Stimulated activated CD8-positive, alpha-beta memory T cell treated with anti-CD3 and anti-CD28 coated beads, Interleukin-12 subunit alpha, Interleukin-12 subunit beta, amount 100 ng/mL, for 4 hours (primary cell): ENCODE measurements at places on chromosomes 12 and 14.

GRCh38 chr12:13945236-13945635 lies 36.2 kb downstream of the GRIN2B start:
- no peak for DNase-seq

DNA sequence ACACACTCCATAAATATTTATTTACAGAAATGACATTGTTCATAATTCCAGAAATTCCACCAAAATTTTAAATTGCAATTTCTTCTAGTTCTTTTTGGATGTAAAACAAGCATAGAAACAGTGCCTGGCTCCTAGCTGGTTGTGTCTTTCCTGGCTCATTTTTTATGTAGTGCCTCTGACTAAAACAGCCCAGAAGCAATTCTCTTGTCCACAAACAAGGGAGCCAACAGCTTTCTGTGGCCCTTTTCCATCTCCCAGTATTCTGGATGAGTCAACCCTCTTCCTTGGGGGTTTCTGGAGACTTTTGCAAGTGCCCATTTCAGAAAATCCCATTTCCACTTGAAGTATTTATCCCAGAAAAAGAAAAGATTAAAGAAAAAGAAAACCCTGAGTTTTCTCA lies 141.4 kb downstream of the PHLDA1 start:
- DNase-seq, result no peak

GRCh38 chr14:85415015-85415712 lies 114.8 kb upstream of the FLRT2 start:
- no peak for DNase-seq

- DNase-seq, result no peak
Observed at GRCh38 chr14:90384543-90384911, 12.3 kb upstream of the CALM1 start.

DNA sequence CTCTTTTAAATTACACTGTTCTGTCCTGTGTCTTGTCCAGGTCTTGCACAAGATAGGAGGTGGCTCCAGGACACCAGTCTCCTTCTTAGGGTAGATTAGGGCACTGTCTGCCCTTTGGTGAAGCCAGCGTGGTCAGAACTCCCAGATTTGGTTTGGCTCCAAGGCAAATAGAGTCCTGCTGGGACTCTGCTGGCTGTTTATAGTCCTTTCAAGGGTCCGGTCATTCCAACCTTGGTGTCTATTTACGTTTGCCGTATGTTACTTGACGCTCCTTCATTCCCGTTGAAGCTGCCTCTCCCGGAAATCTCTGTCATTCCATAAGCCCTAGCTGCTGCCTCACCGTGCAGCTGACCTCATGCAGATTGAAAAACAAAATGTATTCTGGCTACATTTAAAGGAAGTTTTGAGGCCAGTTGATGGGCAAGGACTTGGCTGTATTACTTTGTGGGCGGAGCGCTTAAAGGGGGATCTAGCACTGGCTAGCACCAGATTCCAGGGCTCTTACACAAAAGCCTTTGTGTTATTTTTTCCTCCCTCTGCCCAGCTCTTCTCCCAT lies 180.6 kb downstream of the AKAP6 start:
- DNase-seq, result no peak

DNA sequence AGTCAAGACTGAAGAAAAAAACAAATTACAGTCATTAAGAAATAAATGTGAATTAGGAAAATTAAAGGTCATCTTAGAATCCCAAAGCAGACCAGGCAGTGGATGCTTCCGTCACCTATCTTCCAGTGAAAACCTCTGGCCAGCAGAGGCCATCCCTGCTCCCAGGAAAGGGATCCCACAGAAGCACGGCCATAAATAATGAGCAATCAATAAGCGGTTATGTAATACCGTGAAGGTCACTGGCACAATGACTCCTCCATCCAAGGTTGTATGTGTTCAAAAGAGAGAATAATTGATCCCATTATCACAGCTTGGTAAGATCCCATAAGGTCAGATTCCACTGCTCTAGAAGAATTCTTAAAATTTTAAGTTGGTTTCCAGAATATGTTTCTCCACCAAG lies 85.7 kb downstream of the PPP2R5E start:
- DNase-seq, result no peak

DNA sequence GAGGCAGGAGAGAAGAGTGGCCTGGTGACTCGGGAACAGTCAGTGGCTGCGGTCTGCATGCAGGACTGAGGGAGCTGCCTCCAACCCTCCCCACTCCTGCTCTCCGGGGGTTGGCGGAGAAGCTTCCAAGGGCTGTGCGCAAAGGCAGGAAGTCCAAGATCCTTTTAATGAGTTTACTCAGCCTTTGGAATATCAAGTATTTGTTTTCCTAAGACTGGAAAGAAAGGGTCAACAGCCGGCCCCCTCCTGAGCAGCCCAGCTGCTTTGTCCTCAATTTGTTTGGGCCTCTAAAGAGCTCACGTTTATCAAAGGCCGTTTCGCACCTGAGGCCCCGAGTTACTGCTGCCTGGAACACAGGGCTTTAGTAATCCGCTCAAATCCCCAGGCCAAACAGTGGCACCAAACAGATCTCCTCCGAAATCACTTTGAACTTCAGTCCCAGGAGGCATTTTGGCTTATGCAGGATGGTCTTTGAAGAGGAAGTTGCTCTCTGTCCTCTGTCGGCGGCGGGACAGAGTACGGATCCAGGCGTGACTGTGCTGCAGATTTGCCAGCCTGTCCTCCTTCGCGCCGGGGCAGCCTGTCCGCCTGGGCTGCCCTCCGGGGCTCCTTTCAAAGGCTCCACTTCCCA lies 117.2 kb upstream of the FZD10 start:
- DNase-seq, result no peak

- DNase-seq, result no peak
Observed at GRCh38 chr12:120817559-120818330, 86.4 kb downstream of the SPPL3 start.

DNA sequence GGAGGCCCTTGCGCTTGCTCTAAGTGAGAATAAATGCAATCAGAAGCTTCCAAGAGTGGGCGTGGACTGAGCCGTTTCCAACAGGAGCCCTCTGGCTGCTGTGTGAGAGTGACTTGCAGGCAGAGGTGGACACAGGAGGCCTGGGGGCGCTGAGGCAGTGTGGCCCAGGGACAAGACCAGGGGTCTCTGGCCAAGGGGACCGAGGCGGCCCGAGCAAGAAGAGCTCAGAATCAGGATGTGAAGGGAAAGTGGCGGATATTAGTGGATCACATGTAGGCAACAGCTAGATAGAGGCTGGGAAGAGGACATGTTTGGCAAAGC lies 8.6 kb downstream of the RIMBP2 start:
- no peak for DNase-seq

DNA sequence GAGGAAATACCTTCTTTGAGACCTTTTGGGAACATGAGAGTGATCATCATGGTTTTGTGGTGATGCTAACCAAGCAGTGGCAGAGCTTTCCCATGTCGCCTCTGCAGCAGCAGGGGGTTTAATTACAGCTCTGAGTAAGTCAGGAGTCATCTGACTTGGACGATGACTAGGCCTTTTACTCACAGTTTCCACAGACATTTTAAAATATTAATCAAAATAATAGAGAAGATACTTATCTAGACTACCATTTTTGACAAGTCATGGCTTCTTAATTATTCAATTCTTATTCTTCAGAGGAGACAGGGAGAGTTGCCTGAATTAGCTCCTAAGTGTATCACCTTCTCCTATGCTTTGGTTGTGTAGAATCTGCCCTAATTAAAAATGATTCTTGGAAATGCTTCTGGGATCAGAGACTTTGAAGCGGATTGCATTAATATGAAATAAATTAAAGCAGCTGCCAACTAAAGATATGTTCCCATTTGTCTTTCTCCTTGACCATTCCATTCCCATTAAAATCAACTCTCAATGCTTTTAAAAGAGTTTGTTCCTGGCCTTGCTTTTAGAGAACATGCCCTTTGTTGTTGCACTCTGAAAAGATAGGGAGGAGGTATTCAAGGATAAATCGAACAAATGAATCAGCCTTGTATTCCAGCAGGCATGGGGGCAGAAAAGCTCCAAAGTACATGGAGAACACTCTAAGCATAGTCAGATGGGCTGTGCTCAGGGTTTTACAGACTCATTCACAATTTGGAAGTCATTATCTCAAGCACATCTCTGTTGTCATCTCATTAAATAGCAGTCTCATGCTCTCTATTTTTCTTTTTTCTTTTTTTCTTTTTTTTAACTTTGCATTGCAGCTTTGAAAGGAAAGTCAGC lies 7.7 kb upstream of the IFNG-AS1 start:
- DNase-seq, result no peak

DNA sequence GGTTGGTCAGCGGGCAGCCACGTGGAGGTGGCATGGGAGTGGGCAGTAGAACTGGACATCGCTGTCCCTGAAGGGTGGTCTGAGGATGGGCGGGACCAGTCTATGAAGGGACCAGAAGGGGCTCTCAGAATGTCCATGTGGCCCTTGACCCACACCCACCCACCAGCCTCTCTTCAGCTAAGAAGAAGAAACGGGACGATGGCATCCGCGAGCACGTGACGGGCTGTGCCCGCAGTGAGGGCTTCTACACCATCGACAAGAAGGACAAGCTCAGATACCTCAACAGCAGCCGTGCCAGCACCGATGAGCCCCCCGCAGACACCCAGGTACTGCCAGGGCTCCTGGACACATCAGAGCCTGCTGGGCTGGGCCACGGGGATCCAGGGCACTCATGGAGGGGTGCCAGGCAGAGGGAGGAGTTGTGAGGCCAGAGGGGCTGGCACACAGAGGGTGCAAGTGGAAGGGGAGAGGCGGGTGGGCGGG lies 21.3 kb downstream of the SETD1B start:
- DNase-seq, result no peak

GRCh38 chr12:49288412-49288853 lies 6.5 kb upstream of the PRPH start:
- DNase-seq, result peak; percentile 36

DNA sequence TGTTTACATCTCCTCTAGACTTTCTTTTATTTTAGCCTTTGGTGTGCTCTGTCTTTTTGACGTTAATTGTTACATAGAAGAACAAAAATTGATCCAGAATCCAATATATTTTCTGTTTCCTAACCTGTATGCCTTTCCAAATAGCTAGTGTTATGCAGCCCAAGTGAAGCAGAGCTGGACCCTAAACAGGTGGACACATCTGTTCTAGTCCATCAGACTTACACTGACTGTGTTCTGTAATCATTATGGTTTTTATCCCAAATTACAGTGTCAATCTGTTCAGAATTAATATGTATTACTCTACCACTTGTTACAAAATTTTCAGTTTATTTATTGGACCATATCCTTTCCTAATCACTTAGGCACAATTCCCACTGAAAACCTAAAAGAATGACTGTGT lies 176.8 kb upstream of the FOXG1 start:
- DNase-seq, result no peak

GRCh38 chr12:81533054-81533453 lies 226.1 kb downstream of the PPFIA2 start:
- no peak for DNase-seq

DNA sequence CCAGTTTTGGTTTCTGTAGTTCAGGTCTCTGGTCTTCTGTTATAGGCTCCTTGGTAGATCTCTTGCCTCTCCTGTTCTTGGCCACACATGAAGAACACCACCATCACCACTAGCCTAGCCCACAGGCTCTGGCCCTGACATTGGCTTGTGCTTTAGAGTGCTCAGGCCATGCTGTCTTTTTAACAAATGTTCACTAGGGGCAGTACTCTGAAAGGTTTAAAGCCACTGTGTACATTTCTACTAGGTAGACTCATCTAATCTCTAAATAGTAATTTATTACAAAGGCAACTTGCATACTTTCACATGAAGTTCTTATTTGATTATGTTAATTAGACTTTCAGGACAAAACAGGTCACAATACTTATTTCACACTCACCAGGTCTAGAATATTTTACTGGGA lies 38.3 kb downstream of the PDE6H start:
- DNase-seq, result no peak

- DNase-seq, result no peak
Observed at GRCh38 chr14:72901361-72901760, 7.5 kb upstream of the DPF3 start.

GRCh38 chr12:41074473-41074769 lies 113.7 kb upstream of the PDZRN4 start:
- DNase-seq, result no peak

DNA sequence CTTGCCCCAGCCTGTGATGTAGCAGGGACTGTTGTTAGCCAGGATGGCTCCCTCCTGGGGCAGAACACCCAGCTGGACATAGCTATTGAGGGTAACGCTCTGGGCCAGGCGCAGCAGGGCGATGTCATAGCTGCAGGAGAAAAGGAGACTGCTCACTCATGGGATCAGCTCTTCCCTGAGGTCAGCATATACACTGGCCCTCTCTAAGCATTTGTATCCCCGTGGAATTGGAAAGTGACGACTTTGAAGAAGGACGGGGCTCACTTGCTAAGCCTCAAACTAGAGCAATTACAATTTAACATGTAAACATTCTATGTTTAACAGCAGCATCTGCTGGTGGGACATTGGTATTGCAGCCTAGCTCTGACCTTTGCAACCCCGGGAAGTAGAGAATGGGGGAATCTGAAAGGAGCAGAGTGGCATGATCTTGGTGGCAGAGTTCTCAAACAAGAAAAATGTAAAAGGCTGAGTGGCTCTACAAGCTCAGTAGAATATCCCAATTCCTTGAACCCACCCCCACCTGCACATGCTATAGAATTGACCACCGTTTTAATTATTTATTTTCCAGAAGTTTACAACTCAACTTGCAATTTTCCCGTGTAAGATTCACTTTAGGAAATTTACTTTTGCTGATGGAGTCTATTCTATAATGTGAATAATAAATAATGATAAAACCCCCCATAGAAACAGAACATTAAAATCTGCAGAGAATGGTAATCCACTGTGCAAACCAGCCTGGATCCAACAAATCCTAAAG lies 5.0 kb downstream of the CELA1 start:
- DNase-seq, result peak; percentile 43

DNA sequence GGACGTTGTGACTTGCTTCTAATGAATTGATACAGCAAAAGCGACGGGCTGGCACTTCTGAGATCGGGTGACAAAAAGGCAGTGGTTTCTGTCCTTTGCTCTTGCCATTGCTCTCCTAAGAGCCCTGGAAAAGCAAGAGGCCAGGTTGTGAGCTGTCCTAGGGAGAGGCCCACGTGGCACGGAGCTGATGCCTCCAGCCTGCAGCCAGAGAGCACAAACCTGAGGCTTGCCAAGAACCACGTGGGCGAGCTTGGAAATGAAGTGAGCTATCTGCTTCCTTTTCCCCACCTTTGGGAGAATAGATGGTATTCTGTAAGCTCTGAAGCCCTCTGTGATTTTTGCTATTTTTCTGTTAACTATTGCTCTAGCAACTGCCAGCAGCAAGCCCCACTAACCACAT lies 26.4 kb upstream of the NOS1 start:
- no peak for DNase-seq

DNA sequence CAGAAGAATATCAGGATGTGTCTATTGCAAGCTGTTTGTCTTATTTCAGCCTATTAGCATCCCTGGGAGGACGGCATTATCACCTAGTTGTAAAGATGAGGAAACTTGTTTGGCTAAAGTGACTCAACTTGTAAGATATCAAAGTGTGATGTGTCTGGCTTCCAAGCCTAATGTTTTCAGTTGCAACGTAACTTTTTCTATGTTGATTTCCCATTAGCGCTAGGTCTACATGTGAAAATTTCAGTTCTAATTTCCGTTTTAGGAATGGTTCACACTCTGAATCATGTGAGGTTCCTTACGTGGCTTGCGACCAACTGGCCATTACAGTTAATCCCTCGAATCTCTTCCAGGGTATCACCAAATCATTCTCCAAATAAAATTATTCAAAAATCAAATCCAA lies 58.0 kb downstream of the LLPH start:
- no peak for DNase-seq

GRCh38 chr14:96197969-96198368 lies 6.7 kb upstream of the BDKRB2 start:
- DNase-seq, result no peak
